ENCODE measurements at places on chromosomes 6 and 20.

- no peak for DNase-seq
These were observed 68.2 kb downstream of the FIG4 start for GRCh38 chr6:109759098-109759955.

- DNase-seq = no peak
These were observed 19.9 kb upstream of the DEK start for GRCh38 chr6:18284261-18284660.

DNA sequence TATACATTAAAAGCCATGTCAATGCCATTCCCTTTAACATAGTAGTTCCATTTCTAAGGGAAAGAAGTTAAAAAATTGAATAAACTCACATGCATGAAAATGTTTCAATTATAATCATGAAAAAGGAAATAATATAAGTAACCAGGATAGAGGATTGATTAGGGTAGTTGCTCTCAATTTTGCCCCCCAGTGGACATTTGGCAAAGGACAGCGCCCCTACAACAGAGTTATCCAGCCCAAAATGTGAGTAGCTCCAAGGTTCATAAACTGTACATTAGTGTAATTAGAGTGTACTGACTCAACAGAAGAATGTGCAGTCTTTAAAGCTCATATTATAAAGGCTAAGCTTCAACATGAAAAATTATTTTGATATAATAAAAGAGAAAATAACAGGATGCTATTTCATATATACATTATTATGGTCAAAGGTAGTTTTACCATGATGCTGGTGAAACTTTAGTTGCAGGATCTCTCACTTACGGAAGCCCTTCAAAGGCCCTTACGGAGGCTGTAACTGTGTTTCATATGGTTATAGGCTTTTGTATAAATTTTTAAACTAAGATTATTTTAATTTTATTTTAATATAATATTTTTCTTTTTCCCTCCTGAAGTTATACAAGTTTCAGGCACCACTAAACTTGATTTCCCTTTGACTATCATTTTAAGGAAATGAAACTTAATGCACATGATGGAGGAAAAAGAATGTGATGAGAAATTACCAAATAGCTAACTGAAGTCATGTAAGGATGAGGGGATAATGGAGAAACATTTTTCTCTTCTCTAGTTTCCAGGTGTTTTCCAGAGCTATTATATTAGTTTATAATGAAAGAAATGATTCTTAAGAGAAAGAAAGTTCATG is 403.6 kb downstream of the PLCB1 start:
- DNase-seq = no peak

DNA sequence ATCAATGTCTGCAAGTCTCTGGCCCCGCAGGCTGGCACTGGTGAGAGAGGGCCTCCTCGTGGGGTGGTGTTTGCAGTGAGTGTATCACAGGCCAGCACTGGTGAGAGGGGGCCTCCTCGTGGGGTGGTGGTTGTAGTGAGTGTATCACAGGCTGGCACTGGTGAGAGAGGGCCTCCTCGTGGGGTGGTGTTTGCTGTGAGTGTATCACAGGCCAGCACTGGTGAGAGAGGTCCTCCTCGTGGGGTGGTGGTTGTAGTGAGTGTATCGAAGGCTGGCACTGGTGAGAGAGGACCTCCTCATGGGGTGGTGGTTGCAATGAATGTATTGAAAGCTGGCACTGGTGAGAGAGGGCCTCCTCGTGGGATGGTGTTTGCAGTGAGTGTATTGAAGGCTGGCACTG is 53.3 kb upstream of the SLC22A1 start:
- no peak for DNase-seq

GRCh38 chr20:23138682-23139081 is 52.6 kb upstream of the CD93 start:
- no peak for DNase-seq

GRCh38 chr6:118761645-118762044 is 110.3 kb upstream of the CEP85L start:
- DNase-seq = no peak

- DNase-seq = no peak
These were observed 22.9 kb downstream of the NOL7 start for GRCh38 chr6:13638014-13638413.
